ENCODE measurements at places on chromosomes 3 and 15. TPM values are rescaled to one million over a fixed set of nuclear protein-coding genes. Genes with fewer than 3 reads are reported as not detected.

Gene GOLGA8Q
- total RNA-seq, result 1.6 TPM

Gene NR2C2
- total RNA-seq, result 31.0 TPM

Gene SLC2A2
- not detected for total RNA-seq

Gene HES1
- total RNA-seq, result 53.0 TPM

Gene DOCK3
- under 0.01 TPM for total RNA-seq

Gene MYO5C
- 10.6 TPM for total RNA-seq

Gene CHST2
- total RNA-seq, result 22.9 TPM

Gene FBLN2
- total RNA-seq, result 1.4 TPM

Gene PPIB
- total RNA-seq, result 1,042 TPM

Gene ONECUT1
- total RNA-seq, result not detected

Gene TMEM108
- not detected for total RNA-seq

Gene LXN
- total RNA-seq, result 1.4 TPM

Gene MSL2
- 19.6 TPM for total RNA-seq

Gene BUB1B
- 0.68 TPM for total RNA-seq

Gene ACAA1
- 54.7 TPM for total RNA-seq

Gene TRAT1
- total RNA-seq, result not detected

Gene CCR8
- not detected for total RNA-seq

Gene IMPG2
- 0.14 TPM for total RNA-seq

Gene GP5
- total RNA-seq, result under 0.01 TPM

Gene CACNA2D2
- not detected for total RNA-seq

Gene CCDC32
- total RNA-seq, result 11.6 TPM

Gene QRICH1
- 56.7 TPM for total RNA-seq

Gene TMCO5A
- total RNA-seq, result not detected

Gene CHRD
- not detected for total RNA-seq

Gene ZCWPW2
- total RNA-seq, result 0.78 TPM

Gene STRIT1
- not detected for total RNA-seq

Gene SLC28A2
- not detected for total RNA-seq

Gene TMPRSS7
- under 0.01 TPM for total RNA-seq

Gene PHC3
- total RNA-seq, result 15.0 TPM

Gene ISLR
- total RNA-seq, result not detected

Gene POLQ
- 1.0 TPM for total RNA-seq

Gene DENND4A
- total RNA-seq, result 15.0 TPM

Gene MEF2A
- 47.3 TPM for total RNA-seq

Gene CP
- total RNA-seq, result not detected

Gene ARHGAP31
- 0.85 TPM for total RNA-seq

Gene GALNT15
- 0.07 TPM for total RNA-seq

Gene TEX9
- 2.4 TPM for total RNA-seq

Gene CYP11A1
- 0.07 TPM for total RNA-seq

Gene EFHB
- total RNA-seq, result under 0.01 TPM

Gene KBTBD13
- not detected for total RNA-seq

Gene NR1I2
- under 0.01 TPM for total RNA-seq

Gene PODXL2
- total RNA-seq, result 3.4 TPM

Gene LRRC31
- total RNA-seq, result not detected

Gene MYRIP
- total RNA-seq, result not detected

Gene CCR2
- under 0.01 TPM for total RNA-seq

Gene FAM227B
- 2.7 TPM for total RNA-seq

Gene EBLN2
- 7.0 TPM for total RNA-seq

Gene TMC3
- not detected for total RNA-seq

Gene MORC1
- not detected for total RNA-seq

Gene CFAP161
- under 0.01 TPM for total RNA-seq

Gene CSPG5
- total RNA-seq, result 0.36 TPM

Gene POU1F1
- total RNA-seq, result not detected

Gene SI
- not detected for total RNA-seq

Gene OXTR
- total RNA-seq, result 0.68 TPM

Gene GHSR
- not detected for total RNA-seq

Gene QARS1
- 193 TPM for total RNA-seq

Data from nasal cavity respiratory epithelium epithelial cell of viscerocranial mucosa (primary cell).